Occipital lobe (tissue), 3 donors: ENCODE measurements at places on chromosomes 3 and 15.

DNA sequence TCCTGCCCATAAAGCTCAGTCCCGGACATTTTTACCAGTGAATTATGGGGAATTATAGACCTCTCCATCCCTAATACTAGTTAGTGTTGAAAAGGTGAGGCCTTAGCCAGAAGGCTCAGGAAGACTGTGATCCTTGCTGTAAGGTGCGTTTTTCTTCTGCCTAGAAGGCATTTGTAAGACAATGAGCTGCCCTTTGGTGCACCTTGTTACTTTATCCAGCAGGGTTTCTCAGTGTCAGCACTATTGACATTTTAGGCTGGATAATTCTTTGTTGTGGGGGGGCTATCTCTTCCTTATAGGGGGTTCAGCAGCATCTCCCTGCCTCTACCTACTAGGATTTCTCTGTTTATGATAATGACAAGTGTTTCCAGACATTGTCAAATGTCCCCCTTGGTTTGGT lies 108.1 kb upstream of the ABHD17C start:
- no peak for DNase-seq

DNA sequence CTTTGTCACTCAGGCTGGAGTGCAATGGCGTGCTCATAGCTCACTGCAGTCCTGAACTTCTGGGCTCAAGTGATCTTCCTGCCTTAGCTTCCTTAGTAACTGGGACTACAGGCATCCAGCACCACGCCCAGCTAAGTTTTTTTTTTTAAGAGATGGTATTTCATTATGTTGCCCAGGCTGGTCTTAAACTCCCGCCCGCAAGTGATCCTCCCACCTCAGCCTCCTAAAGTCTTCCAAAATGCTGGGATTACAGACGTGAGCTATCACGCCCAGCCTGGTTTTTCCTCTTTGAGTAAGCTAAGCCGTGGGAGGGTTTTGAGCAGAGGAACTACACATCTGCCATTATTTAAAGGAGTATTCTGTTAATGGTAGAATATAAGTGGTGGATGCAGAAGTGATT lies 7.4 kb upstream of the LRRFIP2 start:
- DNase-seq, result no peak

GRCh38 chr3:60512506-60512905 lies 738.7 kb downstream of the FHIT start:
- no peak for DNase-seq

DNA sequence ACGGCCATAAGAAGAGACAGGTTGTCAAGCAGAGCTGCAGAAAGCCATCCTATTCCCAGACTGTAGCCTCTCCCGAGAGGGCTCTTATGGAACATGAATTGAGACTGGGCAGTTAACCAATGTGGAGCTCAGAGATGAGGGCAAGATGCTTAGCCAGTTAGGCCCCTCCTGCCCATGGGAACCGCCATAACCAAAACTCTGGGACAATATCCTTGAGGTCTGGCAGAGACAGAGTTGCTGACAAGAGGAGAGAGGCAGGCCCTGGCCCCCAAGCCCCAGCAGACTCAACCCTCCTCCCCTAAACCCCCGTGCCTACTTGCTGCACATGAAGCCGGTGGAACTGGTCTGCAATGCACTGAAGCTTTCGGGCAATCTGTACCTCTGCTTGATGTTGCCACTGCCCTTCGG lies 4.8 kb downstream of the BMF start:
- no peak for DNase-seq

DNA sequence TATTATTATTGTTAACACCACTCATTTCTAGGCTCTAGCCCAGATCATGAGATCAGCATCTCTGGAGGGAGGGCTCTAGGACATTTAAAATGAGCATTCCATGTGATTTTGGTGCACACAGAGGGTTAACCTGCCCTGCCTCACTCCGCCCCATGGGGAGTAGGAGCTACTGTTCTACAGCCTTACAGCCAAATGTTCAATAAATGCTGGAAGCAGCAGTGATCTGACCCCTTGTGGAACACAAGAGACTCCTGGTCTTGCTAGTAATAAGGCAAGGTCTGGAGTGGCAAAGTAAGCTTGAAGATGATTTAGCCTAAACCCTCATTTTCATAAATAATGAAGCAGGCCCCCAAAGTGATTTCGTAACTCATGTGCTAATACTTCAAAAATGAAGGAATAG lies 166.4 kb upstream of the EOMES start:
- no peak for DNase-seq

DNA sequence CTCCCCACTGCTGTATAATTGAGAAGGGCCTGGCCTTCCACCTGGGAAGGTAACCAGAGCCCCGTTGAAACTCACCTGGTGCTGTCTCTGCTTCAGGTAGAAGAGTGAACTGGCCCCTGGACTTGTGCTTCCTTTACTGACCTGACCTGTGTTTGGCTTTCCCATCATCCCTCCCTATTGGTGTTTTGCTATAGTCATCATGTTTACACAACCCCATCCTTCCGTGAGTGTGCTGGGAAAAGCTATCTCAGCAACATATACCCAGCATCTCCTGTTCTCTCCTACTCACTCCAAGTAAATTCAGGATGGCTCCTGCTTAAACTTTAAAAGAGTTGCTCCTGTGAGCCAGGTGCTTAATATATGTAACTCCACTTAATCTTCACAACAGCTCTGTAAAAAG lies 77.2 kb upstream of the TSC22D2 start:
- no peak for DNase-seq

GRCh38 chr3:7447197-7447769 lies 586.4 kb downstream of the GRM7 start:
- no peak for DNase-seq

DNA sequence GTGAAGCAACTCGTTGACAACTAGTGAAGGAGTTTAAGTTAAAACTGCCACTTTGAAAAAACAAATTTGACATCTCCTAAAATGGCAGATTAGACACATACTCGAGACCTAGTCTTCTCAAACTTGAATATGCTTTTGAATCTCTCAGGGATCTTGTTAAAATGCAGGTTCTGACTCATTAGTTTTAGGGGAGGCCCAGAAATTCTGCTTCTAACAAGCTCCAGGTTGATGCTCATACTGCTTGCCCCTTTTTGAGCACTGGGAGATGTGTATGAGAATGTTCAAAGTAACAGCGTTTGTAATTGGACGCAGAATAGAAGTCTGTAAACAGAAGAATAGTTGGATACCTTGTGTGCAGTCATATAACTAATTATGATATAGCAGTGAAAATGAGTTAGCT lies 1.6 kb downstream of the C3orf38 start:
- no peak for DNase-seq

DNA sequence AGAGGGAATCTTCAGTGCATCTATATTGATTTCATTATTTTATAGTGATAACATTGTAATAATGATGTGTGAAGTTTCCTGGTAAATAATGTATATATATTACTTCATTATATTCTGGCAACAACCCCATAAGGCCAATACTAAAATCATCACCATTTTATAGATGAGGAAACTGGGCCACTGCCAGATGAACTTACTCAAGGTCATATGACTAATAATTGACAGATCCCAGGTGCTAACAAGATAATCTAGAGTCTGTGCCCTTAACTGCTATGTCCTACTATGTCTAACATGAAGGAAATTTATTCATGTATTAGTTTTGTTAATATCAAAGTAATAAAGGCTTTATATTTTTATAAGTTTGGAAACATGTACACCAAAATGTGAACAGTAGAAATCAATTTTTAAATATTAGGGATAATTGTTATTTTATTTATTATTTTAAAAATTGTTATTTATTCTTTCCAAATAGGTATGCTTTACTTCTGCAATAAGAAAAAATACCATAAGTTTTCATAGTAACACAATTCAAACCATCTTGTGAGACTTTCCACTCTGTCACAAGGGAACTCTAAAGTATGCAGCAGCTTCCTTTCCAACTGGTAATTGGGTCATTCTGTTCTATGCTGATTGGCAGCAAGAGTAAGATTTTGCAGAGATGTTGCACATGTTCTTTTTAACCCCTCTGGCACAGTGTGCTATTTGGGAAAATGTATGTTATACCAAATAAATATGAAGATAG lies 90.8 kb upstream of the CMC1 start:
- DNase-seq, result no peak

DNA sequence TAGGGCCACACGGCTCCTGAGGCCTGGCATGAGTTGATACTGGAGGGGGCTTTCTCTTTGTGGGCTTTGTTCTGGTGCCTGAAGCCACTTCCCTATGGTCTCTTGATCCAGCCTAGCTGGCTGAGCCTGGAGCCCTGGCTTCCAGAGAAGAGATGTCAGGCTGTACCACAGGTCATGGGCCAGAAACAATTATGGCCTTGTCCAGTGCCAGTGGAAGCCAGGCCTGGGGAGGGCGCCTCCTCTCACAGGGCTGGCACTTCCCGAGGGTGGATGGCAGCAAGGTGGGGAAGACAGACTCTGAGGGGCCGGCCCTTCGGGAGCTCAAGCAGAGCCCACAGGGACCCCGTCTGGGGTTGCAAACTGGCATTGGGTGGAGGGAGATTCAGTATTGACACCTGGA lies 34.9 kb upstream of the ACAD9 start:
- no peak for DNase-seq

- DNase-seq, result no peak
Observed at GRCh38 chr3:127677541-127678314, 5.0 kb downstream of the ABTB1 start.

DNA sequence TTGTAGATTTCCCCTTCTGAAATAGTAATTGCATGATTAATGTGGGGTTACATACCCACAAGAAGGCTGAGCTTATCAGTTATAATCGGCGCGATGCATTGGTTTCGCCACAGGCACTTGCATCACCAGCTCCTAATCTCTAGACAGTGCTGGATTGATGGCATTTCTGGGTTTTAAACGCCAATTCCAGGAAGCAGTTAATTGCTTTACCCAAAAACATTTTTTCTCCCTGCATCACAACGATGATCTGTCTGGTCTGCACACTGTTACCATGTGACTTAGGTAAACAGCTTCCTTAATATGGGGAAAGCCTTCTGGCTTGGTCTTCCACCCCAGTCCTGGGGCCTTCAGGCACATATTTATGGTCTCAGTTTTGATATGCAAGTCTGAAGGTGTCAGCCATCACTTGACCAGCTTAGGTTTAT lies 70.0 kb upstream of the HEG1 start:
- DNase-seq, result no peak

DNA sequence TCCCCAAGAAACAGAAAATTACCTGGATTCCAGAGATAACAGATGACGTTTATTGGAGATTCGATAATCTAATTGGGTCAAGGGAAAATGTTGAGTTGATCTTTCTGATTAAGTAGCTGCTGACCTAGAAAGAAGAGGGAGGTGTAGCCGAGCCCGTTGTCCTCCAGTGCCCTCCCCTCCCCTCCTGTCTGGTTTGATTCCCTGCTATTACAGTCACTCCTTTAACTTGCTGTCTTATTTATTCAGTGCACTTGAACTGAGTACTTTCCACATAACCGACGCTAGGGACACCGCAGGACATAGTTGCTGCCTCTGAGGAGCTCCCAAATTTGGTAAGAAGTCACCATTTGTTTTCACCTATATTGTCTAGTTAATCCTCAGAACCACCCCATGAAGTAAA lies 103.7 kb downstream of the AQP9 start:
- DNase-seq, result no peak

- no peak for DNase-seq
Observed at GRCh38 chr3:194555175-194556062, 68.6 kb upstream of the ATP13A3 start.

- no peak for DNase-seq
Observed at GRCh38 chr3:159996959-159997358, 8.3 kb downstream of the IL12A start.

DNA sequence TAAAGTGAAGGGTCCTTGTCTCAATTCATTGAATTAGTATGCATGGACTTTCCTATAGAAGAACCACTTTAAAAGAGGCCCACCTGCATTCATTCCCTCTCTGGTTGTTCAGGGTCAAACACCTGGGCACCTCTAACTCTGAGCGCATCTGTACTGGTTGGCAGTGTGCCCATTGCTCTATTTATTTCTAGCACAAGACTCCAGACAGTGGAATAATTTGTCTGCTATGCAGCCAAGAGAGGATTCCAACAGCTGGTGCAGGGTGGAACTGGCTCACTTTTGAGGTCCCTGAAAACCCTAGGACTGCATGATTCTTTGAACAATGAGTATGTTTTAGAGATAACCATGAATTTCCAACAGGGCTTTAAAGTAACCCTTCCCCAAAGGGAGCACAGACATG lies 57.9 kb downstream of the CCDC33 start:
- DNase-seq, result no peak

GRCh38 chr15:66932634-66933024 lies 132.8 kb upstream of the SMAD3 start:
- DNase-seq, result no peak

GRCh38 chr3:194552327-194552949 lies 65.6 kb upstream of the ATP13A3 start:
- DNase-seq, result no peak

GRCh38 chr3:143119974-143120715 lies 574 bp downstream of the CHST2 start:
- peak; percentile 47 for DNase-seq

DNA sequence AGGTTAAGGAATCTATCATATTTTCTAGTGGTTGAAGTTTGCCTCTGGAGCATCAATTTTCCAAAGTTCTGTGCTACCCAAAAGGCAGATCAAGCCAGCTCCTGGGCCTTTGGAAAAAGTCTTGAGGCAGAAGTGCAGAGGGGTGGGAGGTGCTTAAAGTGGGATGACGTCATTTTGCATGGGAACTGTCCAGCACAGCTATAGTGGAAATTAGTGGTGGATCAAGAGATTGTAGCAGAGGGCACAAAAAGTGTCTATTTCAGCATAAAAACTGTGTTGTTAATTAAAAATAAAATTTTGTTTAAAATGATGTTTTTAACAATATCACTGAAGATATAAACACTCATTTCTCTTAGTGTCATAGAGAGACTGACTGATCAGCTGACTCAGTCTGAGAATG lies 221.9 kb downstream of the LRRN1 start:
- no peak for DNase-seq

- DNase-seq, result no peak
Observed at GRCh38 chr3:53724566-53724965, 121.7 kb downstream of the CHDH start.

DNA sequence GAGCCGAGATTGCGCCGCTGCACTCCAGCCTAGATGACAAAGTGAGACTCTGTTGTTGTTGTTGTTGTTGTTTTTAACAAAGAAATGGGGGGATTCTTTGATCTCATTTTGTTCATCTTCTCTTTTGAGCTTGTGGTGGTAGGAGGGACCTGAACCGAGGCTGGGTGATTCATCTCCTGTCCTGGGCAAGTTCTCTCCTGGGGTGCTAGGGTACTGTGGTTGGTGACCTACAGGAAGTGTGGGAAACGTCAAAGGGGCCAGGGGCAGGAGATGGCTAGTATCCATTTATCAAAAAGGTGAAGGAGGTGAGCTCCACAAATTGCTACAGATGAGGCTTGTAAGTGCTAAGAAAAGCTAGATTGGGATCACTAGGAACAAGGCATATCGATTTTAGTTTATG lies 14.3 kb downstream of the PPCDC start:
- no peak for DNase-seq
